Stimulated activated CD8-positive, alpha-beta memory T cell treated with anti-CD3 and anti-CD28 coated beads, Interleukin-15, amount 100 ng/mL, for 4 hours (primary cell): ENCODE measurements at places on chromosomes 2 and 18.

GRCh38 chr2:172957734-172958133 lies 117.9 kb upstream of the MAP3K20 start:
- no peak for DNase-seq

GRCh38 chr2:70133491-70134322 lies 46.4 kb downstream of the PCBP1 start:
- DNase-seq = no peak

- DNase-seq = no peak
These were observed 34.5 kb upstream of the CHRNA1 start for GRCh38 chr2:174798801-174799200.

GRCh38 chr2:172993139-172993538 lies 82.5 kb upstream of the MAP3K20 start:
- DNase-seq = no peak
